CD8-positive, alpha-beta T cell (primary cell): ENCODE measurements at places on chromosomes 2 and 18.

DNA sequence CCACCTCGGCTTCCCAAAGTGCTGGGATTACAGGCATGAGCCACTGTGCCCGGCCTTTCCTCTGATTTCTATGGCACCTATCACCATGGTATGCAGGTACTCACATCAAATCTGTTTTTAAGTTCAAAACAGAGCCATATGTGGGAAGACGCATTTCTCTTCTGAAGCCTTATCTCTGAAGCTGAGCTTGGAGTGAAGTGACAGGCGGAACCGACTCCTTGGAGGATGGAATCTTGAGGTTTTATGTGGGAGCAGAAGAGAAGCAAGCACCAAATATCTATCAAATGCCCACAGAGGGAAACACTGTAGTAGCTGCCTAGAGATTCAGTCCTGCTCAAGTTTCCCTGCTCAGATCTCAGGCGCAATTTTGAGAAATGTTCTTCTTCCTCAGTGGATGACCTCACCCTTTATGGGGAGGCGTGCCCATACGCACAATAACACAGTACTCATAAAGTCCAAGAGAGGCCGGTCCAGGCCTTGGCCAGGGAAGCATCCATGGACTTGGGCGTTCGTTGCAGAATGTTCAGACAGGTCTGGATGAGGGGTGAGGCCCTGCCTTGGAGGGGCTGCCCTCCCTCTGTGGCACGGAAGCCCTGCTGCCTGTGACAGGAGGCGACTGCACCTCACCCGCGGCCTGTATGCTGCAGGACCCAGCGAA lies 67.9 kb downstream of the HNRNPLL start:
- DNase-seq, result no peak

DNA sequence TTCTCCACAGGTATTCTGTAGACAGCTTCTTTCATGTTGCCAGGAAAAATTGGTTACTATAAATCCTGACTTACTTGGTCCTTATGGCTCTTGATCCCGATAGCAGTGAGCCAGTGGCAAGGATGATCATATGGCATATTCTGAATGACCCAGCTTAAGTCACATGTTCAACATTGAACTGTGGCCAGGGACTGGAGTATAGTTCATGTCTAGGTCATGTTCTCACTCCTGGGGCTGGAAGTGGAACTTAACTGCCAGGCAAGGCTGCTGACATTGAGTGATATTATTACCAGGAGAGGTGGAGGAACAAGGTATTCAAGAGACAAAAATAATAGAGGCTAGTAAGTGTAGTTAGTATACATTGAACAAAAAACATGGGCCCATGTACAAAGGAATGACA lies 26.2 kb downstream of the R3HDM1 start:
- DNase-seq, result no peak

DNA sequence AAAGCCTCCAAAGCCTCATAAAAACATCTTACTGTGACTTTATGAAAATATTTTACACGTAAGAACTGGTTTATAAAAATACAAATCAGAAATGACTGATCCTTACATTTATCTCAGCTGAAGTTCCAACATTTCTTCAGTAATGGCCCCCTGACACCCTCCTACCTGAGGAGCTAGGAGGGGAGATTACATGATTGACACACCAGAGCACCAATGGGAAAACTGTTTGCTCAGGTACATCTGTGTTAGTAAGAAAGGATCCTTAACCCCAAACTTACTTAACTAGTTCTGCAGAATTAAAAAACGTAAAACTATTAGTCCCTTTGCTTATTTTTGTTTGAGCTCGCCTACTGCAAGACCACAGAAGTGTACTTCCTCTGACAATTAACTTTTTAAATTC lies 27.0 kb downstream of the ENOSF1 start:
- DNase-seq, result no peak

GRCh38 chr2:221747289-221747972 lies 175.3 kb upstream of the EPHA4 start:
- no peak for DNase-seq

DNA sequence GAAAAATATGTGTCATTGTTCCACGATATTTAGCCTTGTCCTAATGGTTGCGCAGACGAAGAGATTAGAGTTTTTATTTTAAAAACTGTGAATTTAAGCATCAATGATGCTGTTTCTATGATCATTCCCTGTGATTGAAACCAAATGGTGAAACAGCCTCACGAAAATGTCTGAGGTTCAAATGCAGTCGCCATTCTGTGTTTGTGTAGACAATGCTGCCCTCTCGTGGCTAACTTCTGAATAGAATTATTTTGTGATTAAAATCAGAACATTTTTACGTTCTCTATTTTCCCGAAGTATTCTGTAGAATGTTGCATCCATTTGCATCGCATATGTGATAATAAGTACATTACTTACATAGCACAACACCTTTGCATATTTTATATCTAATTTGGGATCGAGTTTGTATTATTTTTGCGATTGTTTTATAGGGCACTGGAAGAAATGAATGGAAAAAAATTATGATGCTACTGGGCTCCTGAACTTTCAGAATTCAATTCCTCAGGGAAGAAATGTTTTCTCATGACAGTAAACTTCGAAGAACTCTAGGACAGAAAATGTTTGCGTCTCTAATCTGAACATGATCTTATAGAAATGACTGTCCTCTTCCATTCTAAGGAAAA lies 54.8 kb upstream of the CREB1 start:
- DNase-seq, result peak; percentile 38

DNA sequence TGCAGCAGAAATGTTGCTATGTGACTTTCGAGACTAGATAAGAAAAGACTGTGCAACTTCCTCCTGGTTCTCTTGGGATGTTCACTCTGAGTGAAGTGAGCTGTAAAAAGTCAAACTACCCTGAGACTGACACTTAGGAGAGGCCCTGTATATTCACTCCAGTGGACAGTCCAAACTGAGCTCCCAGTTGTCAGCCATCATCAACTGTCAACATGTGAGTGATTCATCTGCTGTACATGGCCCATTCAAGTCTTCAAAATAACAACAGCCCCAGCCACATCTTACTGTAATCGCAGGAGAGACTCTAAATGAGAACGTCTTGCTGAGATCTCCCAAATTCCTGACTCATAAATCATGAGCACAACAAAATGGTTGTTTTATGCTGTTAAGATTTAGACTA lies 8.5 kb upstream of the UNC80 start:
- DNase-seq, result no peak

GRCh38 chr2:71706836-71707235 lies 253.5 kb downstream of the DYSF start:
- DNase-seq, result no peak

DNA sequence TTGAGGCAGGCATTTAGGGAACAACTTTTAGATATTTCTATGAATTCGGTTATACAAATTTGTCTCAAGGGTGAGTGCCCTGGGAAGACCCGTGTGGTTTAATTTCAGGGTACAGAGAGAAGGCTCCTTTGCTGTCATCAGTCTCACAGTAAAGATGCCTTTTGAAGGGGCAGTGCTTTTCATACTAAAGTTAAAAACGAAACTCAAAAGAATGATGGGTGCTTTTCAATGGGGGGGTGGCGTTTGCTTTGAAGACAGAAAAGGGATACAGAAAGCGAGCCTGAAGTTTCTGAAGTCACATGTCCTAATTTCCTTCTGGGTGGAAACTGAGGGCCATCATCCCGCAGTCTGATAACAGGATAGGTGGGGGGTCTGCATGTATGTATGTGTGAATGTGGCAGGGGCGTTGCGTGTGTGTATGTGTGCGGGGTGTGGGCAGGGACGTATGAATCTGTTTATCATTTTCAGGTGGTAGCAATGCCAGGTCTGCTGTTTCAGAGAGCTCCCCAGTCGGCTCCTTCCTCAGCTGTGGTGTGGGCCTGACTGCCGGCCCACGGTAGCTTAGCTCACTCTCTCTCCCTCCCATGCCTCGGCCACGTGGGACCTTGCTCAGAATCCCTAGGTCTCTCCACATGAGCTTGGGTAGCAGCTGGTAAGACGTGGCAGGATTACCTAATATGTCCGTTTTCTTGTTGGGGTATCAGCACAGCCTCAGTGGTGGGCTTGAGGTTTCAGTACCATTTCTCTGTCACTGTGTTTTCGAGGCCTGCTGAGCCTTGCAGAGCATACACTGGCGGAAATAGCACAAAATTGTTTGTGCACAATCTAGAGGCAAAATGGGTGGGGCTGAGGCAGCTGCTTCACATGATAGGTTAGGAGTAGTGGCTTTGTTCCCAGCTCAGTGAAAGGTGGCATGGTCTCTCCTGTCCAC lies 32.7 kb downstream of the ARHGAP25 start:
- peak; percentile 49 for DNase-seq

GRCh38 chr2:237344942-237345341 lies 69.0 kb downstream of the COL6A3 start:
- no peak for DNase-seq

DNA sequence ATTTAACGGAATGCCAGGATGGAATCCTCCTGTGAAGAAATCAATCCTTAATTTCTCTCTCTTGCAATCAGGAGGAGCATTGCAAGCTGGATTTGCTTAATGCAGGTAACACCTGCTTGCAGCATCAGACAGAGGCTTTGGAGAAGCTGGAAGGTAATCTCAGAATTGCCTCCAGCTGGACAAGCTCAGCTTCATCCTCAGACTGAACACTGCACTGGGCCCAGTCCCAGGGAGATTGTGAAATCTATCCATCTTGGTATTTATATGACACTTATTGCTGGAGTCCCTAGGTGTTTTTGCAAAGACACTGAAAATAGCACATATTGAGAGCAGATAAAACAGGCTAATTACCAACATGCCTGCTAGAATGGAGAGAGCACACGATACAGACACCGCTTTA lies 179.4 kb upstream of the SESTD1 start:
- no peak for DNase-seq

DNA sequence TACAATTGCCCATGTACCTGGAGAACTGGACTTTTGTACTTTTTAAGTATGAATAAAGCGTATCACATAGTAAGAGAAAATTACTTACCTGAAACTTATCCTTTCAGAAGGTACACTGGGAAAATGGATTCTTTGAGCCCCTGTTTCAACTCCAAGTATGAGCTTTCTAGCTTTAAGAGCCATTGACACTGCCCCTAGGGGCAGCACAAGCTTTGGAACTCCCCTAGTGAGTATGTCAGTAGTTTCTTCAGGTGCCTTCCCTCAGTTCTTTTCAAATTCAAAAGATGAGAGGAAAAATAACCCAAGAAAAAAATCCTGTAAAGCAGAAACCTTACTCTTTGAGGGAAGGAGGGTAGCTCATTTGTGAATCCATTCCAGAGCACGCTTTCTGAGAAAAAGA lies 124.1 kb downstream of the MEMO1 start:
- DNase-seq, result no peak

GRCh38 chr2:238404406-238405216 lies 22.1 kb upstream of the ASB1 start:
- no peak for DNase-seq

DNA sequence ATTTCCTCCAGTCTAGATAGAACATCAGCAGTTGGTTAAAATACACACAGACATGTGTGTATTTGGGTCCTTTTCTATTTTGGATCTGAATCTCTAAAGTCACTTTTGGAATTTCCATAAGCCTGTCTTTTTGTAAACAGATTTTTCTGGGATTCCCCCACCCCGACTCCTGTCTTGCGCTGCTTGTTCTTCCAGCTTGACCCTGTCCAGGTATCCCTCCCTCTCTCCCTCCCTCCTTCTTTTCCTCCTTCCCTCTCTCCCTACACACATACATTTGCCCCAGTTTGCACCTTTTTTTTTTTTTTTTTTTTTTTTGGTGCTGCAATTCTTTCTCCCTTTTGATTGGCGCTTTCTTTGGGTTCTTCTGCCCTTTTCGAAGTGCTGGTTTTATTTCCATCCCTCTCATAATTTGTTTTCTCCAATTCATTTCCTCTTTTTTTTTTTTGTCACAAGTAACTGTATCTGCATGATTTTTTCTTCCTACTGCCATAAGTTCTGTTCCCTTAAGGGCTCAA lies 114.8 kb upstream of the SERTAD2 start:
- no peak for DNase-seq

GRCh38 chr18:43914018-43914417 lies 636.7 kb upstream of the SYT4 start:
- DNase-seq, result no peak

DNA sequence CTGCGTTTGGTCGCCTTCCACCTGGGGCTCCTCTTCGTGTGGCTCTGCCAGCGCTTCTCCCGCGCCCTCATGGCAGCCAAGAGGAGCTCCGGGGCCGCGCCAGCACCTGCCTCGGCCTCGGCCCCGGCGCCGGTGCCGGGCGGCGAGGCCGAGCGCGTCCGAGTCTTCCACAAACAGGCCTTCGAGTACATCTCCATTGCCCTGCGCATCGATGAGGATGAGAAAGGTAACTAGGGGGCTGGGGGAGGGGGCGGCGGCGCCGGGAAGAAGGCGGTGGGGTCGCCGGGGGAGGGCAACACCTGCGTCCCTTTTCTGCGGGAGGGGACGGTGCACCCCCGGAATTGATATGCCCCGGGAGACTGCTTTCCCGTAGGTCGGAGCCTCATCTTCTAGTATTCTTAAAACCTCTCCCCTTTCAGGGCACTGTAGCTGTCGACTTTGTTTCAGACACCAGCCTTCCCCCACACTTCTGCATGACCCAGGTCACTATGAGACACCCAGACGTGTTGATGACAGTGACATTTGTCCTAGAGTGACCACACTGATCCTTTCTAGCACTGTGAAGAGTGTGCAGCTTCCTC lies 755 bp downstream of the SPAST start:
- DNase-seq, result peak; percentile 28

GRCh38 chr2:168462543-168463045 lies 6.5 kb downstream of the CERS6 start:
- DNase-seq, result no peak

- DNase-seq, result no peak
Measured at GRCh38 chr2:146677280-146677679, 1167.5 kb upstream of the ACVR2A start.

- no peak for DNase-seq
Measured at GRCh38 chr18:524466-524865, 24.0 kb upstream of the COLEC12 start.

- DNase-seq, result no peak
Measured at GRCh38 chr2:1758171-1758570, 13.9 kb upstream of the PXDN start.

GRCh38 chr2:84427235-84428138 lies 31.6 kb downstream of the SUCLG1 start:
- DNase-seq, result no peak

GRCh38 chr2:30464544-30465170 lies 17.6 kb downstream of the LCLAT1 start:
- no peak for DNase-seq

DNA sequence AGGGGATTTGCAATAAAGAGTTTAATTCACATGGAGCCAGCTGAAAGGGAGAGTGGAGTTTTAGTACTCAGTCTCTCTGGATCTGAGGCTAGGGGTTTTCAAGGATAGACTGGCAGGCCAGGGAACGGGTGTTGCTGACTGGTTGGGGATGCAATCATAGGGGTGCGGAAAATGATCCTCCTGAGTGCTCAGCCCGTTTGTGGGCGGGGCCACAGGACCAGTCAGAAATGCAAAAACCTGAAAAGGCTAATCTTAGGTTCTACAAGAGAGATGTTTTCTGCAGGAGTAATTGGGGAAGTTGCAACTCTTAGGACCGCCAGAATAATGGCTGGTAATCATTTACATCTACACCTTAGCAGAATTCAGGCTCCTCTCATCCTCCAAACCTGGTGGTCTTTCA lies 2.5 kb downstream of the NFU1 start:
- DNase-seq, result no peak

GRCh38 chr2:96622544-96622943 lies 15.6 kb downstream of the KANSL3 start:
- DNase-seq, result no peak

- DNase-seq, result no peak
Measured at GRCh38 chr2:66212749-66213148, 222.2 kb upstream of the MEIS1 start.

GRCh38 chr2:82993609-82994008 lies 1465.5 kb downstream of the SUCLG1 start:
- DNase-seq, result no peak
